Effector CD8-positive, alpha-beta T cell (primary cell): ENCODE measurements at places on chromosomes 1 and 21.

DNA sequence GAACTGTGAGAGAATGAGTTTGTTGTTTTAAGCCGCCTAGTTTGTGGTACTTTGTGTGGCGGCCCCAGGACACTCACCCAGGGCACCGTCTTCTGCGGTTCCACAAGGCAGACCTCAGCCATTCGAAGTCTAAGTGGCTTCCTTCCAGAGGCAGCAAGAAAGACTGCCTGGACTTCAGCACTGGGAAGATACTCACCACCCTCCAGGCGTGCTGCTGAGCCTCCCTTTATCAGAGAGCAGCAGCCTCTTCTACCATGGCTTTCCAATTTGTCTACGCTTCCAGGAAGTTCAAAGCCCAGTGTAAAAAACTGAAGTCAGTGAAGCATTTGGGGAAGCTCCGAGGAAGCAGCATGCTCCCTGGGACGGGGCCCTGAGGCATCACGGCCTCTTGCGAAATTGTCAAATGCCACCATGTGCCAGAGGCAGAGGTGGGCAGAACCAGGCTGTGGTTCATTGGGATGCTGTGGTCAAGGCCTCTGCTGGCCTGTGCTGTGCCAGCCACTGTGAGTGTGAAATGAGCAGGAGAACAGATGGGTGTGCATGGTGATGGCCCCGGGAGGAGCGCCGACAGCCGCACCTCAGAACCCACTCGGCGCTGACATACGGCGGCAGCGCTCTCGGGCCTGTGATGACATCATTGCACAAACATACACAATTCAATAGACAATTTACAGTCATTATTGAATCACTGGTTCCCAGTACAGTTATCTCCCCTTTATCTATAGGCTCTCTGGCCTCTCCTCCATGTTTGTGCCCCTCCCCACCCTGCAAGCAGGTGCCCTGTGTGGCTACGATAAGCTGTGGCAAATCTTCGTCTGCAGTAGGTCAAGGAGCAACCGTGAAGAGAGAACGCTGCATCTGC is 110.4 kb downstream of the PDE9A start:
- no peak for DNase-seq

DNA sequence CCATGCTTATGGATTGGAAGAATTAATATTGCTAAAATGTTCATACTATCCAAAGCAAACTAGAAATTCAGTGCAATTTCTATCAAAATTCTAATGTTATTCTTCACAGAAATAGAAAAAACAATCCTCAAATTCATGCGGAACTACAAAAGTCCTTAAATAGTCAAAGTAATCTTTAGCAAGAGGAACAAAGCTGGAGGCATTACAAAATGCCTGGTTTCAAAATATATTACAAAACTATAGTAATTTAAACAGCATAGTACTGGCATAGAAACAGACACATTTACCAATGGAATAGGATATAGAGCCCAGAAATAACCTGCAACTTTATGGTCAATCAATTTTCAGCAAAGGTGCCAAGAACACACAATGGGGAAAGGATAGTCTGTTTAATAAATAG is 3.8 kb downstream of the CTSS start:
- DNase-seq, result no peak

DNA sequence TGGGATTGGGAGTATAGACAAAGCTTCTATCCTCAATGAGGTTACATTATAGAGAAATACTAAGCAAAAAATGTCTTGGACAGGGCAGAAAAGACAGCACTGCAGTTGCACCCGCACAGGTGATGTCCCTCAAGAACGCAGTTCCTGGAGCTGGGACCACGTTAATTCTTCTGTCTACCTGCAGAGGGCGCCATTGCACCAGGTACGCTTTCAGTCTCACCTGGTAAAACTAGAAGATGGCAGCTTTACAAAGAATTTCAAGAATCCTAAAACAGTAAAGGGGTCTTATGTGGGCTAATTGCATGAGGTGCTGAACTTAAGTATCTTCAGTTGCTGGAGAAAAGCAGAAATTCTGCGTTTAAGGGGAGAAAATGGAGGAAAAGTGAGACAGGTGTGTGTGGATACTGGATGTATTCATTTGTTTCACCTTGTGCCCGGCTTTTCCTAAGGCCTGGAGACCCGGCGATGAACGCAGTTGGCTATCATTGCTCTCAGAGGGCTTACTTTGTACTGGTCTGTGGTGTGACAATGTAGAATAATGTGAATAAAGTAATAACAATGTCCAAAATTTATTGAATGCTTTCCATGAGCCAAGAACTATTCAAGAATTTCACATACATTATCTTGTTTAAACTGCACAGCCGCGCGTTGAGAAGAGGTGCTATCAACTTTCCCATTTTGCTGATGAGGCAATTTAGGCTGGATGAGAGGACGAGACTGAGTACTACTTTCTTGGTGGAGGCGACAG is 276.3 kb upstream of the GREM2 start:
- no peak for DNase-seq

DNA sequence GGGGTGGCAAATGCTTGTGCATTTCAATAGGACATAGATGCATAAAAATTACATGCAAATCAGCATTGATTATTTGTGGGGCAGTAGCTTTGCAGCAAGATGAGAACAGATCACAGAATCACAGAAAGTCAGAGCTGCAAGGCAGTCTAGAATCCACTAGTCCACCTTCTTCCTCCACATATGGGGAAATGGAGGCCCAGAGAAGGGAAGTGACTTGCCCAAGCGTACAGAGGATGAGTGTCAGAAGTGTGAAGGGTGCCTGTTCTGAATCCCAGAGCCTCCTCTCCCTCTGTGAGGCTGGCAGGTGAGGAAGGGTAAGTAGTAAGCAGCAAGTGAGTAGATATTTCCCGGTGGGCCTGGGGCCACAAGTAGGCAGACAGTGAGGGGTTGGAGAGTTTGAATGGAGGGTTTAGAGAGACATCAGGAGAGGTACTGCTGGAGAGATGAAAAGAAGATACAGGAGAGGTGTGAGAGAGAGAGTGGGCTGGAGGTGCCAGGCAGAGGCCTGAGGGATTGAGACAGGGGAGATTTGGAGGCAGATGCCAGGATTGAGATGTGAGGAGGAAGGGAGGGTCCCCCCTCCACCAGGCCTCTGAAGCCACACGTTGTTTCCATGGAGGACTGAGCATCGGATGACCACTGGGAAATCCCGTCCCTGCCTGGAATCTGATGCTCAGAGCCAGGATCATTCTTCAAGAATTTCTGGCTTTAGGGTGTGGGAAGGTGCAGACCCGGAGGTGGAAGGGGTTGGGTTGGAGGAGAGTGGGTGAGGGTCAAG is 4.8 kb upstream of the MYOG start:
- no peak for DNase-seq

DNA sequence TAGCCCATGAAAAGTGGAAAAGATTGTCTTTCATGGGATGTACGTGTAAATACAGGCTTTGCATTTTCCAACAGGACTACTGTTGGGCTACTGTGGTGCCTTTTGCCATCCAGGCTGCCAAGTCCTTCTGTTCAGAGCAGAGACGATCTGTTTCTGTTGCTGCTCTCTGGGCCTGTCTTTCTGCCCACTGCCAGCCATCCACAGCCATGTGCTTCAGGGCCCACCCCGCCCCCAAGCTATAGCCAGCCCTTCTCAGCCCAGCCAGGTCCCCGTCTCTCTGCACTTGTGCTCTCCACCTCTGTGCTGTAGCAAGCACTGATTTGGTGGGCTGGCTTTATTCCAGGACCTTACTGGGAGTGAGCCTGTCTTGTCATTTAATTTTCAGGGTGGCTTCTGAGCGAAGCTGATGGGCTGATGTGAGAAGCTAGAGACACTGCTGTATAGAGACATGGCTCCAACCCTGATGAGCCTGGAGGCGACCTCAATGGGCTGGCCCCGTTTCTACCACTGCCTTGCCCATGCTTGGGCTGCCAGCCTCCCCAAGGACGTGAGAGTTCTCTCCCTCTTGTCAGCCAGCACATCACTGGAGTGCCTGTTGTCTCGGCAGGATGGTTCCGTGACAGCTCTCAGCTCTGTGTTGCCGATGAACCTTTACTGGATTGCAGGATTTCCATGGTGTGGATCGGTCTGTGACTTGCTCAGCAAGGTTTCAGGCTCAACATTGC is 137.8 kb downstream of the PEX14 start:
- no peak for DNase-seq

GRCh38 chr1:236307435-236307834 is 25.7 kb upstream of the ERO1B start:
- no peak for DNase-seq

DNA sequence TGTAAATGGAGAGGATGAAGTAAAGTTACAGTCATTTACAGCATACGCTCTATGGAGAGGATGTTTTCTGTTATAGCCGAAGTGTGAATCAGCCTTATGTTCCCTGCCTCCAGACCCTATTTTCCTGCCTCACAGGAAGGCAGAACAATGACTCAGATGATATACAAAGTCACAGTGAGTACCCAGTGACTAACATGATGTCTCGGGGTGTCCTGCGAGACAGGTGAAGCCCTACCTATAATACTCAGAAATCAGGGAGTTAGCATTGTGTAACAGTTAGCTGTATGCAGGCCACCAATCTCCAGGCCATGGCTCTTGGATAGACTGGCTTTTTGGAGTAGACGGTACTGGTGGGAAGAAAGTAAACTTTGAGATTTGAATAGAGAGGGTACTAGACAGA is 55.6 kb upstream of the FBXO28 start:
- no peak for DNase-seq

DNA sequence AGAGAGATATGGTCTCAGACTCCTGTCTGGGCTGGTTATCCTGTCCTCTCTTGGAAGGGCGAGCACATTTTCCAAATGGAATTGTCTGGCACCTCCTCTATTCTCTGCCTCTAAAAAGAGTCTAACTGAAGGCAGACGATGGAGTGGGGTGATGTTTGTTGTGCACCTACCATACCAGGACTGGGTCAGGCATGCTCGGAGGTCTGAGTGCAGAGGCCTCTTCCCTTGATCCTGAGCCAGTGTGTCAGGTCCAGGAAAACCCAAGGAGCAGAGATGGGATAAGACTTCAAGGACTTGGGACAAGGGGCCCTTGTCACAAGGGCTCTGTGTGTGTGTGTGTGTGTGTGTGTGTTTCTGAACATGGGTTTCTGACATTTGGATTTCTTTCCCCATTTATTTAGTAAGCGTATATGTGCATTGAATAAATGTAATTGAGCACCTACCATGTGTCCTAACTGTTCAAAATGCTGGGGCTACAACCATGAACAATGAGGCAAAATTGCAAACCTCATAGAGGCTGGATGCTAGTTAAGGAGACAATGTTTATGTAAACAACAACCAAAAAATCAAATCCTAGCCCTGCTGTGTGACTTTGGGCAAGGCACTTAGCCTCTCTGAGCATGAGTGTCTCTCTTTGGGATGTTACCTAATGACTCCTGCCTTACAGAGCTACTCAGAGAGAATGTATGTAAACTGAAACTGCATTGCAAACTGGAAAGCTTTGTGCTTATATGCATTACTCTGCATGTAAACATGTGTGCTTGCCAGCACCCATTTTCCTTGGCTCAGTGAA is 276.3 kb downstream of the FOXD2 start:
- no peak for DNase-seq

DNA sequence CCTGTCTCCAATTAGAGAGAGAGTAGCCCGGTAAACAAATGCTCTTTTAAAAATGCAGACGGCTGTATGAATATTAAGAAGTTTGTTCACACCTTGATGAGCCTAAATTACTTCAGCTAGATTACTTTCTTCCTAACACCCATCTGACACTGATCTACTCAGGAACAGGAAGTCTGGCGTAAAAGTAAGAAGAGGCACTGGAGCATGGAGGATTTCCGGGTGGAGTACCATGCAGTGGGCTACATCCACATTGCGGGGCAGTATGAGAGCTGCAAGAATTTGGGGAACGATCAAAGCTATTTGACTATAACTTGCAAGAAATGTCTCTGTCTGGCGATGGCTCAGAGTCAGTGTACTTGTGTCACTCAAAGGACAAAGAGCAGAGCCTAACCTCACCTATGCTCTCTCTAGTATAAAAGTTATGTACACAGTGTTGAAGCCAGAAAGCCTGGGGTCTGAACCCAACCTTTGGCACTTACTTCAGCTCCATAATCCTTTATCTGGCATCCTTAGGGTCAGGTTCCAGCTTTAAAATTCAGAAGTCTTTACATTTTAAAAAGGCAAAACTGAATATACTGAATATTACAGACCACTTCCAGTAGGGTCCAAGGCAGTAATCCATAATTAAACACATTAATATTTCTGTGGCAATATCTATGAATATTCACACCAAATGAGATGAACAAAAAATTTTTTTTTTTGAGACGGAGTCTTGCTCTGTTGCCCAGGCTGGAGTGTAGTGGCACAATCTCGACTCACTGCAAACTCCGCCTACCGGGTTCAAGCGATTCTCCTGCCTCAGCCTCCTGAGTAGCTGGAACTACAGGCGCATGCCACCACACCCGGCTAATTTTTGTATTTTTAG is 7.9 kb upstream of the GNPAT start:
- DNase-seq, result no peak

DNA sequence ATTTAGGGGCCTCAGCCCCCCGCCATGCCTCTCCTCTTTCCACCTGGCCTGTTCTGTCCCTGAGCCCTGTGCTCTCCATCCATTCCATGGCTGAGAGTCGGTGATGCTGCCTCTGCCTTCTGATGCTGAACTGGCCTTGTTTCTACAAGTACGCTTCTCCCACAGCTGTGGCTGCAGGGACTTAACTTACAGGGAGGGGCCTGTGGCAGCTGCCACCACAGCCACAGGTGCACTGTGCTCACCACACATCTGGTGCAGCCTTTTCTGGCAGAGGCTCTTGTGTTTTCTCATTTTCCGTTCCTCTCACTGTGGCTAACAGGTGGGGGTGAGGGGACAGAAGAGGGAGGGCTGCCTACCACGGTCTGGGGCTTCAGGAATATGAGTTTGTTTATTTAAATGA is 4.2 kb downstream of the FMO1 start:
- DNase-seq, result no peak

DNA sequence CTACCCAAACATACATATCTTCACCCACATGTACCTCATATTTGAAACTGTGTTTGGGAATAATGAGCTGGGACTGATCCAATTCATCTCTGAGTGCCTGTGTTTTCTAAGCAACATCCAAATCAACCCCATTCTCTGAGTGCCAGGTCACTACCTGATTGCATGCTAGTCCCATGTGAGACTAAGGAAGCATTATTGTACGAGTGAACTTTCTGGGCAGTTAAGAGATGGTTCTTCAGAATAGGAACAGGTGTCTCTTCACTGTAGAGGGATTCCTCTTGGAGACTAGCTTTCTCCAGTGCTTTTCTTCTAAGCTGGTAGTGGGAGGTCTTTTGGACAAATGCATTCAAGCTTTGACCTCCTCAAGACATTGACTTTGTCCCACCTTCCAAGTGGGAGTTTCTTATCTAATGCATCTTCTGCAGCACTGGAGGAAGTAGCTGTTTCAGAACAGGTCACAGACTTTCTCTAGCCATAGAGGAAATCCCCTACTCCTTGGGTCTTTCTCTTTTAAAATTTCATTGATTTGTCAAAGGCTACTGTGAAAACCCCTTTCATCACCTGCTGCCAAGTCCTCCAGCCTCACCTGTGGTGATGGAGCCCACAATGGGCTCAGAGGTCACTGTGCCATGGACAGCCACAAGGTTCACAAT is 172.0 kb upstream of the KIAA0040 start:
- no peak for DNase-seq

GRCh38 chr1:21384620-21385019 is 55.3 kb upstream of the NBPF3 start:
- no peak for DNase-seq

GRCh38 chr21:36471254-36471723 is 8.6 kb downstream of the CLDN14 start:
- DNase-seq, result no peak

- DNase-seq, result no peak
Observed at GRCh38 chr1:92851729-92852128, 19.9 kb downstream of the RPL5 start.

- DNase-seq, result no peak
Observed at GRCh38 chr1:27203946-27204345, 30.5 kb upstream of the WDTC1 start.
